ENCODE measurements at places on chromosomes 3 and 15. TPM values are rescaled to one million over a fixed set of nuclear protein-coding genes. Genes with fewer than 3 reads are reported as not detected.

- DNase-seq = no peak
Observed at GRCh38 chr15:59240036-59240435, 33.4 kb downstream of the LDHAL6B start.

The SCG3 gene
- total RNA-seq = not detected

DNA sequence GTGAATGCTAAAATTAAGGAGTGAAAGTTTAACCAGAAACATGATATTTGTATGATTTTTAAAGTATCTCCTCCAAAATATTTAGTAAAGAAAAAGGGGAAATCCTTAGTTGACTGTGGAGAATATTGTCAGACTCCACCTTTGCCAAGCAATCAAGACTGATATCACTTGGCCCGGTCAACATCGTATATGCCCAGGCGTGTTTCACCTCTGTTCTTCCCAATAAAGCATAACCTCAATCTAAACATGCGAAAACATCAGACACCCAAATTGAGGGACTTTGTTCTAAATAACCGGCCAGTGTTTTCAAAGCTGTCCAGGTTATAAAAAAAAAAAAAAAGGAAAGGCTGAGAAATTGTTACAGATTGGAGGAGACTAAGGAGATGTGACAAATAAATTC lies 54.2 kb upstream of the PPP4R2 start:
- no peak for DNase-seq

DNA sequence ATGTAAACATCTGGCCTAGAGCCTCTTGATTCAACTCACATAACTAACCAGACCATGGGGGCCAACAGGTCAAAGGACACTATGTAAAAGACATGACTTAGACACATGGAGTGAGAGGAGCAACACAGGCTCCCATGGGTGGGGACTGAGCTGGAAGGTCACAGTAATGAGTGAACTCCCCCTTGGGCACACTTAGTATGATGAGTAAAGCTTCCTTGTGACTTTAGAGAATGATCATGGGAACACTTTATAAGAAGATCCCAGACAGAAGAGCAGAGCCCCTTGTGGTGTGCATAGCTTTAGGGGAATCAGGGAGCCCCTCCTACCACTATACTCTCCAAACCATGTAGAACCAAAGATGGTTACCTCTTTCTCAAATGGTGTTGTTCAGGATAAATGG lies 10.2 kb downstream of the GCSAM start:
- no peak for DNase-seq

DNA sequence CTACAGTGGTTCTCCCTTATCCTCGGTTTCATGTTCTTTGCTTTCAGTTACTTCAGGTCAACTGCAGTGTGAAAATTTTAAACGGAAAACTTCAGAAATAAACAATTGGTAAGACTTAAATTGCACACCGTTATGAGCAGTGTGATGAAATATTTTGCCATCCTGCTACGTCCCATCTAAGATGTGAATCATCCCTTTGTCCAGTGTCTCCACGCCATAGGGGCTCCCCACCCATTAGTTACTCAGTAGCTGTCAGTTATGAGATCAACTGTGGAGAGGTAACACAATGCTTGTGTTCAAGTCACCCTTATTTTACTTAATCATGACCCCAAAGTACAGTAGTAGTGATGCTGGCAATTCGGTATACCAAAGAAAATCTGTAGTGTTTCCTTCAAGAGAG lies 47.4 kb downstream of the TJP1 start:
- DNase-seq = no peak

The SNX4 gene
- total RNA-seq = 65.5 TPM

GRCh38 chr3:187593451-187593850 lies 76.7 kb downstream of the SST start:
- DNase-seq = no peak

DNA sequence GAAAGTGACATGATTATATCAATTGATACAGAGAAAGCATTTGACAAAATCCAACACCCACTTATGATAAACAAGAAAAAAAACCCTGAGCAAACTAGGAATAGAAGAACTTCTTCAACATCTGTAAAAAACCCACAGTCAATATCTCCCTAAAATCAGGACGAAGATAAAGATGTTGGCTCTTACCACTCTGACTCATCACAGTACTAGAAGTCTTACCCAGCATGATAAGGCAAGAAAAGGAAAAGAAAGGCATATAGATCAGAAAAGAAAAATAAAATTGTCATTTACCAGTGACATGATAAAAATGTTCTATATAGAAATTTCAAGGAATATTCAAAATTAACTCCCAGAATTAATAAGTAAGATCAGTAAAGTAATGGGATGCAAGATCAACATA lies 7.2 kb upstream of the FBXW12 start:
- DNase-seq = no peak

The UBP1 gene
- total RNA-seq = 40.9 TPM

The OSTN gene
- not detected for total RNA-seq

DNA sequence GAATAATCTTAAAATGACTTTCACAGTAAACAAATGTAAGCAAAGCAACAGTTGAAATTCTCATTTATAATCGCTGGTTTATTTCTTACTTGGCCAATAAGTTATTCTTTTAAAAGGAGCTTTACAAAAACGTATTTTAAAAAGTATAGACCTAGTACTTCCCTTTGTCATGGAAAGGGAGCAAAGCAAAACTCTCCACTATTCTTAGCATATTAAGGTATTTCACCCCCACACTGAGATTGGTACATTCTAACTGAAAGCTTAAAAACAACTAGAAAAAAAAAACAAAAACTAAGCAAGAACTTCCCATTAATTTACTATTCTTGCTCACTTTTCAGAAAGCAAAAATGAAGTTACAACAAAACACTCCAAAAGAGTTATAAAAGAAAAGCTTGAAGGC lies 1.5 kb downstream of the ATG3 start:
- DNase-seq = no peak

The ITPKA gene
- total RNA-seq = 8.4 TPM

The LRRN1 gene
- total RNA-seq = 20.2 TPM

The DZIP1L gene
- total RNA-seq = 11.0 TPM

DNA sequence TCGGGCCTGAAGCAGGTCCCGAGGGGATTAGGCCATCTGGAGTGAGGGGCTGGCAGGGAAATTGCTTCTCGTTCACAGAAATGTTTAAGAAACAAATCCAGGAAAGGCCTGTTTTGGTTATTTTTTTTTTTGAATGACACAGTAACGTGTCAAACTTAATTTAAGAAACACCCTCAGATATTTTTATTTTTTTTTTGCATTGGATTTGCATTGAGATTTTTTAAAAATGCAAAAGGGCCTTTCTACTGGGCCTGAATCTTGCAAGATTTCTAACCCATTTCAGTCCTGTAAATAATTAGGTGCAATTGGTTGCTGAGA lies 25.0 kb upstream of the KLF13 start:
- DNase-seq = no peak

DNA sequence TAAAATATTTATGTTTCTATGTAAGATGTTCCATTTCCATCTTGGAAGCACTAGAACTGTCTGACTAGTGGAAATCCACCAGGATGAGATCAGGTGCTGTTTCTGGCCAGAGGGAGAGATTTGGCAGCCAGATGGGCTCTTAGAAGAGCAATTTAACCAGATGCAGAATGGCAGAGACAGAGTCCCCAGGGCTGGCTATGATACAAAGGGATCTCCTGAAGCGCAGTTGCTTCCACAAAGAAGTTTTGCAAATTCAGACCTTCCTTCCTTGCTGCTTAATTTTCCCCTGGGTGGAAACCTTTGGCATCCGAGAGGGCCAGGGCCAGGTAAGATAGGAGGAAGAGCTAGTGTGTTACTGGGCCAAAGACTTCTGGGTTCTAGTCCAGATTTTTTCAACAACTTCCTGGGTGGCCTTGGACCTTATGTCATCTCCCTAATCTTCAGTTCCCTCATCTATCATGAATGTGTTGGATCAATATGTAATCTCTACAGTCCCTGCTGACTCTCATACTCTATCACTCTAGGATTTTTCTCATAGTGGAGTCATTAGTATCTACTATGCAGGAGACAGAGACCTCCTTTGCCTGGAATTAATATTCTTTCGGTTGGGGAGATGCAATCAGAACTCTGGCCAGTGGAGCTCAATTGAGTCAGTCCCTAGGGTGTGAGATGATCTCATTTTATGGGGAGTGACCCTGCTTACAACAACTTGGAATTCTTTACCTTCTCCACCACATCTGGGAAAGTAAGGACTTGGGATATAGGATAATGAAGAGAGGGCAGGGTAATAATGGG lies 41.1 kb upstream of the NDUFB4 start:
- no peak for DNase-seq

The LDHAL6B gene
- total RNA-seq = not detected

- no peak for DNase-seq
Observed at GRCh38 chr3:71214797-71215196, 368.7 kb downstream of the FOXP1 start.

GRCh38 chr15:100101426-100102089 lies 240.2 kb downstream of the ADAMTS17 start:
- no peak for DNase-seq

DNA sequence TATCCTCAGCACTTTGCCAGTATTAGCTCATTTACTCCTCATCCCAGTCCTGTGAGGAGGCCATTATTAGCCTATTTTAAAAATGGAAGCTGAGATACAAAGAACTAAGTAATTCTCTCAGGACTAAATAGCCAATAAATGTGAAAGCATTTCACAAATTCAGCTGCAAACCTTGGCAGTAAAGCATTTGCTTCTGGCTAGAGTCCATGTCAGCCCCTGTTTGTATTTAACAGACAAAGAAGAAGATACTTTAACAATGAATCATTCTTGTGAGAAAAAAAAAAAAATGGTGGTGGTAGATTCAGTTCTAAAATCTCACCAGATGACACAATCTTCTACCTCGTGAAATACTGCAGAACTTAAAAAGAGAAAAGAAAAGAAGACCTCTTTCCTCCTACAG lies 85.0 kb upstream of the CNTN6 start:
- peak; percentile 2 for DNase-seq

GRCh38 chr3:161905520-161906132 lies 409.0 kb downstream of the OTOL1 start:
- no peak for DNase-seq

The CCR3 gene
- total RNA-seq = not detected

GRCh38 chr3:161508852-161509477 lies 12.4 kb downstream of the OTOL1 start:
- peak; percentile 35 for DNase-seq

DNA sequence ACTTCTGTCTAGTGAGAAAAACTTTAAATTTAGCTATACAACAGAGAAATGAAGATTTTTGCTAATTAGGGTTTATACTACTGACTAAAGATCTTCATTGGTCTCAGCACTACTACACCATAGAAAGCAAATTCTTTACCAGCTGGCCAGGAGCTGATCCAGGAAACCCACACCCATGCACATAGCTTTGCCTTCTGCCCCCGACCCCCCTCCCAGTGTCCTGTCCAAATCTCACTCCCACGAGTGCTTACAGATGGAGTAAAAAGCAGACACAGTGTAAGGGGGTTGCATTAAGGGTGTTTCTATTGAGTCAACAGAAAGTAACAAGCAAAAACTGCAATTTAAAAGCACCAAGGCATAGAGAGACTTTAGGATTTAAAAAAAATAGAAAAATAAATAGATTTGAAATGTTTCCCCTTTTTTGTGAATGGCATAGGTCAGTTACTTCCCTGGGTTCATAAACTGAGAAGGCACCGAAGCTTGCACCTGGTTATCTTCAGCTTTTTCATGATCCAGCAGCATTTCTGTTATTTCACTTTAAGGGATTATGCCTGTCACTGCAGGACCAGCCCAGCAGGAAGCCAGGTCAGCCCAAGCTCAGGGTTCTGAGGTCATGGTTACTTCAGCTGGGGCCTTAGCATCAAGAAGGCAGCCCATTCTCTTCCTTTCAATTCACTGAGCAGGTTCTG lies 124.3 kb downstream of the CTNNB1 start:
- no peak for DNase-seq

GRCh38 chr3:73805435-73805834 lies 180.7 kb upstream of the PDZRN3 start:
- DNase-seq = no peak

The C15orf62 gene
- total RNA-seq = 0.10 TPM

GRCh38 chr3:42705058-42705767 lies 2.6 kb upstream of the HHATL start:
- DNase-seq = no peak

DNA sequence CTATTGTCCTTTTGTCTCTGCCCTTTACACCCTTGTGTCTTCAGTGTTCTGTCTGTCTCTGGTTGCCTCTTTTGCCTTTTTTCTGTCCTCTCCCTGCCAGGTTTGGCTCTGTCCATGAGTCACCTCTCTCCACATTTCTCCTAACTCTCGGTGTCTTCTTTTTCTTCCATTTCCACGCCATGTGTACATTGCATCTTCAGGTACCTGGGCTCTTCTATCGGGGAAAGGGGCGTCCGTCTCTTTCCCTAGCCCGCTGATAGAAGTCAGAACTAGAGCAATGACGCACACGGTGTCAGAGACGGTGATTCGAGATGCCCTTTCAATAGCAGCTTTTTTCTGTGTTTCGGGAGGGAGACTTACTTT lies 641 bp downstream of the OPA1 start:
- peak; percentile 37 for DNase-seq

Measured in SJCRH30 (cell line).